ENCODE measurements at places on chromosomes 2 and 18. TPM values are rescaled to one million over a fixed set of nuclear protein-coding genes. Genes with fewer than 3 reads are reported as not detected.

GRCh38 chr2:112915300-112916144 is 4.6 kb downstream of the IL37 start:
- no peaks in the 10 kb centered on the region for H3K27me3 ChIP-seq
- H3K27ac ChIP-seq = no peak overlapping the region
- H3K4me1 ChIP-seq = peaks cover 33% of the 10 kb centered on the region
- H3K36me3 ChIP-seq = no peaks in the 10 kb centered on the region

DNA sequence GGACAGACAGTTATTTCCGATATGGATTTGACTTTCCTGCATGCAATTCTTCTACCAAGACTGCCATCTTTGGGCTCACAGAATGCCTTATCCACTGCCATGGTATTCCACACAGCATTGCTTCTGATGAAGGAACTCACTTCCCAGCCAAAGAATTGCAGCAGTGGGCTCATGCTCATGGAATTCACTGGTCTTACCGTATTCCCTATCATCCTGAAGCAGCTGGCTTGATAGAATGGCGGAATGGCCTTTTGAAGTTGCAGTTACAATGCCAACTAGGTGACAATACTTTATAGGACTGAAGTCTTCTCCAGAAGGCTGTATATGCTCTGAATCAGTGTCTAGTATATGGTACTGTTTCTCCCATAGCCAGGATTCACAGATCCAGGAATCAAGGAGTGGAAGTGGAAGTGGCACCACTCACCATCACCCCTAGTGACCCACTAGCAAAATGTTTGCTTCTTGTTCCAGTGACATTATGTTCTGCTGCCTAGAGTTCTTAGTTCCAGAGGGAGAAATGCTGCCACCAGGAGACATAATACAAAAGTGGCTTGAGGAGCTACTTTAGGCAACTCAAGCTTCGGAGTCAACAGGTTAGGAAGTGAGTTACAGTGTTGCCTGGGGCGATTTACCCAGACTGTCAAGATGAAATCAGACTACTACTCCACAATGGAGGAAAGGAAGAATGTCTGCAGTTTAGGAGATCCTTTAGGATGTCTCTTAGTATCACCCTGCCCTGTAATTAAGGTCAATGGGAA is 23.8 kb upstream of the SMAD4 start:
- DNase-seq = no peak
- H3K27me3 ChIP-seq = no peaks in the 10 kb centered on the region

GRCh38 chr2:107735201-107735600 is 91.5 kb upstream of the RGPD4 start:
- H3K27ac ChIP-seq = no peak overlapping the region
- H3K36me3 ChIP-seq = no peaks in the 10 kb centered on the region
- H3K4me1 ChIP-seq = no peaks in the 10 kb centered on the region
- H3K27me3 ChIP-seq = no peaks in the 10 kb centered on the region

DNA sequence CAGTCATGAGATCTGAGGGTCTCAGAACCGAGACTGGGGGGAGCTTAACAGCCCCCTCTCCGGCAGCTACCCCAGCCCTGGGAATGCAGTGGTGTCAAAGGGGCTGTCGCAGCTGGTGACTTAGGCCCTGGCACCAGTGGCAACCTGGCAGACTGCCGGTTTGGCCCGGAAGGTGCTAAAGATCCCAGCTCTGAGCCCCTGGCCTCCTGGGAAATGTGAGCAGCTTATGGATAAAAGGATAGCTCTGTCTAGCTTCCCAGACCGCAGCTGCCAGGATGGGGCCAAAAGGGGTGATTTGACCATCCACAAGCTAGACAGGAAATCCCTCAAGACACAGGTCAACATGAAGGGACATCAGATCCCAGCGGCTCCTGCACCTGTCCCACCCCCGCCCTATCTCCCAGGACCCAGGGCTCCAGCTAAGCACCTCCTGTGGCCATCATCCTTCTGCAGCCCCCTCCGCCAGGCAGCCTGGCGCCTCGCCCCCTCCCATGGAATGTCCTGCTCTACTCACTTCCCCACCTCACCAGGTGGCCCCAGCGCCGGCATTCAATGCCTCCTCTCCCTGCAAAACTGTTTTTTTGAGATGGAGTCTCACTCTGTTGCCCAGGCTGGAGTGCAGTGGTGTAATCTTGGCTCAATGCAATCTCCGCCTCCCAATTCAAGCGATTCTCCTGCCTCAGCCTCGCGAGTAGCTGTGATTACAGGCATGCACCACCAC is 33.2 kb upstream of the EFHD1 start:
- H3K27me3 ChIP-seq = no peaks in the 10 kb centered on the region
- DNase-seq = no peak
- no peaks in the 10 kb centered on the region for H3K36me3 ChIP-seq
- no peaks in the 10 kb centered on the region for H3K4me1 ChIP-seq
- H3K4me3 ChIP-seq = no peak overlapping the region

GRCh38 chr18:50986360-50987087 is 18.7 kb downstream of the ELAC1 start:
- H3K36me3 ChIP-seq = no peaks in the 10 kb centered on the region
- no peak for DNase-seq
- no peaks in the 10 kb centered on the region for H3K27me3 ChIP-seq

- no peaks in the 10 kb centered on the region for H3K27me3 ChIP-seq
- no peaks in the 10 kb centered on the region for H3K4me1 ChIP-seq
- no peak overlapping the region for H3K27ac ChIP-seq
Observed at GRCh38 chr2:230137902-230138539, 69.3 kb upstream of the SLC16A14 start.

GRCh38 chr2:56476509-56477071 is 292.8 kb downstream of the CCDC85A start:
- H3K27me3 ChIP-seq = no peaks in the 10 kb centered on the region
- DNase-seq = no peak
- no peak overlapping the region for H3K4me3 ChIP-seq
- no peaks in the 10 kb centered on the region for H3K4me1 ChIP-seq
- H3K27ac ChIP-seq = no peak overlapping the region

Gene CYRIA
- total RNA-seq = 0.75 TPM

Gene C1GALT1C1L
- total RNA-seq = not detected

Data from naive thymus-derived CD4-positive, alpha-beta T cell (primary cell).